ENCODE measurements at places on chromosomes 1 and 21.
A peak's percentile ranks its signal among the peaks of the same experiment; 100 is the strongest.

GRCh38 chr21:26433386-26433785, 139.7 kb downstream of the CYYR1 start:
- peak; percentile 31 for DNase-seq

DNA sequence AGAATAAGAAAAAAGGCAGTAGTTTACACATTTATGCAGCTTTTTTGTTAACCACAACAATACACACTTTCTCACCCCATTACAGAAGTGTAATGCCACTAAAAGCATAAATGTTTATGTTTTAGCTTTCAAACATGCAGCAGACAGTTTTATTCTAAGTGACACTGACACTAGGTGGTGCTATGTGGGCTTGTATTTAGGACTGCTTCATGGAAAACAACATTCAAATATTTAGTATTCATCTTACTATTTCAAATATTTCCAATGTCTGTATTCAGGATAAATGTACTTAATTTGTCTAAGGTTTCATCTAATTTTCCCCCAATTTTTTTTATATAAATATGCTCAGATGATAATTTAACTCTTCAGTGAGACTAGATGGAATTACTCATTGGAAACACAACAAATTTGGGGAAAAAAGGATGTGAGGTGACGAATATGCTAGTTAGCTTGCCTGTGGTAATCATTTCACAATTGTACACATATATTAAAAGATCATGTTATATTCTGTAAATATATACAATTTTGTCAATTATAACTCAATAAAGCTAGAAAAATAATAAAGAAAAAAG, 71.4 kb downstream of the USP1 start:
- DNase-seq = no peak

DNA sequence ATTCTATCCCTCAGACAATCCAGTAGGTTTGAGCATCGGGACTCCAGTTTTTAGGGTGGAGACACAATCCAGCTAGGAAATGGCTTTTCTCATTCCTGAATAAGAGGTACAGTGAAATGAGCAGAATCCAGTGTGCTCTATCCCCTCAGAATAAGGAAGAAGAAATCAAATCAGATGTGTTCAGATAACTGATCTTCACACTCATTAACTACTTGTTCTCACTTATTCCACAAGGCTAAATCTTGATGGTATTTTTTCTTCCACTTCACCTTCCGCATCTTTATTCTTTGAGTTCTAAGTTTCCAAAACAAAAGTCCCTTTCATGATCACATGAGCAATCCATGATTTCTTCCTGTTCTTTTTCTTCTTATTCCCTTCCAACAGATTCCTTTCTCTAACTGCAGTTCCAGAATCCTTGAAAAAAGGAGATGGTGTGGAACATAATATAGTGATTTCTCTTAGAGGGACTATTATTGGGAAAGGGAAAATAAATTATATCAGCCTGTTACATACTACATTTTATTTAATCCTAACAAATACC, 1.7 kb downstream of the SYT11 start:
- no peak for DNase-seq

DNA sequence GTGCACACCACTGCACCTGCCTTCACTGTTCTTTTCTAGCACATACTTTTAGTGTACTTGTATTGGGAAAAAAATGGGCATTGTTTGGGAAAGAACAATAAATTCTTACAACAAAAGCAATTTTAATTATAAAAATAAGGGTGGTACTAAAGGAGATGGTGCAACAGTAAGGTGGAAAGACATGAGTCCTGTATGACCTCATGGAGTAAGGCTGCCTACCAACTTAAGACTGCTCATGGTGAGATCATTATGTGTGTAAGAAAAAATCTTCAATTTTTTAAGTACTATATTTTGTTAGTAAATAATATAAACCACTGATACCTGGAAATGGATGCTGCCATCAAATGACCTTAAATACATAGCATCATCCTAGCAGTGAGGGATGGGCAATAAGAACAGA, 29.6 kb upstream of the PHGDH start:
- DNase-seq = no peak

DNA sequence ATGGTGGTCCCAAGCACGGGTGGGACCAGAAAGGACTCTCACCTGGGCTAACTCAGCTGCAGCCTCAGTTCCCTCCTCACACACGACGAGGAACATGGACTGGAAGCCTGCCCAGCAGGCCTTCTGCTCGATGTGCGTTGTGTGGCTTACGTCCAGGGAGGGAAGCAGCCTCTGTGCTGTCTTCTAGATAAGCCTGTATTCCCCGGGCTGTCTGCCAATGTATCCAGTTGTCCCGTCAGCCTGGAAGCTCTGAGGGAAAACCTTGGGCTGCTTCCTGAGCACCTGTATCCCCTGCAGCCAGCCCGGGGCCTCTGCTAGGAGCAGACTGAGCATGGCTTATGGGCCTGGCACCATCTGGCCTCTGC, 10.5 kb downstream of the PCSK9 start:
- no peak for DNase-seq

All from SK-N-DZ (cell line).